ENCODE measurements at places on chromosomes 3 and 15.

- no peak for DNase-seq
Measured at GRCh38 chr15:72200395-72201237, 3.0 kb upstream of the GRAMD2A start.

DNA sequence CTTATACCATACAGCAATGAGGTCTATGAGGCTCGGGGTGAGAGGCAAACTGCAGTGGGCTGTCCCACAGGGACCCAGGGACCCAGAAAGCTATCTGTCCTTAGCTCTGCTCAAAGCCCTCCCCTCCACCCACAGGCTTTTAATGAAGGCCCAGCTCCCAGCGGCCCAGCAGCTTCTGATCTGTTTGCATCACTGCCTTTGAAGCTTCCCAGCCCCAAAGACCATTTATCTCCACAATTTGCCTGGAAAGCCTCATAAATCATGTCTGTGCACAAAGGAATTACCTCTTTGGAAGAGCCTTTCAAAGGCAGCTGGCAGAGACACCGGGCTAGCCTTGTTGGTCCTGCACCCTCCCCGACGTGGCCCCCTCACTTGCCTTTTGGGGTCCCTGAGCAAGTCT is 123.9 kb downstream of the RAB11A start:
- DNase-seq: no peak

DNA sequence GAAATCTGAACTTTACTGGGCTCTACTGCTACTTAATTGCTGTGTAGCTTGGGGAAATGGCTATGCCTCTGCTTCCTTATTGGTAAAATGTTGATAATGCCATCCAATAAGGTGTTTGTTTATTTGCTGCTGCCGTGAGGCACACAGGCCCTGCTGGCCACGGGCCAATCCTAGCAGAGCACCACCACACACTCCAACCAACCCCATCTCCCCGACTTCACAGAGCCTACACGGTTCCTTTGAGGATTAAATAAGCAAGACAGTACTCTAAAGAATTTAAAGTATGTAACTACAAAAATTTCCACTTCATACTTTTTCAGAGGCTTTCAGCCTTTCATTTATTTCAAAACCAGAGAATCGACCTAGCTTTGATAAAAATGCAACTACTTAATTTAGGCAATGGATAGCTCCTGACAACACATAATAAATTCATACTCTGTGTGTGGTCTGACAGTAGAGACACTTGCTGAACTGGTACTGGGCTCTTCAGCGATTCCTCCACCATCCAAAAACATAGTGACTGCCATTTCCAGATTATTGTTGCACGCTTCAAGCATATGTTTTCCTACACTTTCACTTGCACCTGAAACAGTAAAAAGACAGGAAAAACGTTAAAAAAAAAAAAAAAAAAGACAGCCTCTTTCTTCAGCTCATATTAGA is 25.3 kb downstream of the UBXN7 start:
- peak; percentile 85 for DNase-seq

DNA sequence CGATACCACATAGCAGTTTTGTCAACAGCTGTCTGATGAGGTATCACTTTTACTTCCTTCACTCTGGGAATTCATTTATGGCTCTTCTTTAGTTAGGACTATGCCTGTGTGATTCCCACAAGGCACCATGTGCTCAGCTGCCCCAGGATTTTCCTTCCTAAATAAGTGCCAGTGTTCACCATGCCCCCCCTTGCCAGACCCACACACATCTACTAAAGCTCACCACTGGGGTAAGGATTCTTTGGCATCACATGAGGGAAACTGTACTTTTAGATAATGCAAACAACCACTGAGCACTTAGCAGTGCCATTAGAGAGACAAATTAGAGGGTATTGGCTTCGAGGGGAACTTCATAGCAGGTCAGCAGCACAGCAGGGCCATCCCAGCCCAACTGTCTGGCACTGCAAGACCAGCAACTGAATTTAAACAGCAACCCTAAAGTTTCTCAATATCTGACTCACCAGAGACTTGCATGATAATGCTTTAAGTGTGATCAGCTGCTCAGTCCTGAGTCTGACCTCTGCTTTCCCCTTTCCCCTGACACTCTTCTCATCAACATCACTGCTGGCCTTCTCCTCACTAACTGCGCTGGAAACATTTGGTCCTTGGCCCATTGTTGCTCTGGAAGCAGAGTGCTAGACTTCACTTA is 114.3 kb downstream of the STAC start:
- peak; percentile 66 for DNase-seq

DNA sequence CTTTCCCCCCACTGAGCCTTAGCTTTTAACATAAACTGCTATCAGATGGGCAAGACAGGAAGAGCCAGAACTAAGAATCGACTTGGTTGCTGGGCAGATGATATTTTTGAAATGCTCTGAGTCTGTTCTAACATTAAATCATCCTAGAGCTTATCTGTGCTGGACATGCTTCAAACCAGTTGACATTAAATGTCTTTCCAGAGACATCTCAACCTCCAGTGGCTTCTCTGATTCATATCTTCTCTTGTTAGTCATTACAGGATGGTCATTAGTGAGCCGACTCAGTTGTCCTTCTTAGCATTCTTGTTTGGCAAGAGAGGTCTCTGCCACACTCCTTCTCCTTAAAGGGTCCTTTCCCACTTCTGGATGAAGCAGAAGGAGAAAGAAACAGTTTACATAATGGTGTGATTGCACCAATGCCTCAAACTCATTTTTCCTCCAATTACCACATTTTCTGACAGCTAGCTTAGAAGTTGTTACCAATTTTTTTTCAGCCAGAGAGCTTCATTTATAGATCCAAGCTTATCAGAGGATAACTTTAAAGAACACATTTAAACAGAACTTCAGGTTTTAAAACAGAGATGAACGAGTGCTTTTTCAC is 21.7 kb upstream of the SYN2 start:
- no peak for DNase-seq

GRCh38 chr3:31161889-31162288 is 267.4 kb upstream of the GADL1 start:
- DNase-seq: no peak

- DNase-seq: no peak
Measured at GRCh38 chr15:76345880-76346668, 9.5 kb downstream of the ISL2 start.

GRCh38 chr3:155230382-155230781 is 63.1 kb downstream of the STRIT1 start:
- DNase-seq: peak; percentile 59

DNA sequence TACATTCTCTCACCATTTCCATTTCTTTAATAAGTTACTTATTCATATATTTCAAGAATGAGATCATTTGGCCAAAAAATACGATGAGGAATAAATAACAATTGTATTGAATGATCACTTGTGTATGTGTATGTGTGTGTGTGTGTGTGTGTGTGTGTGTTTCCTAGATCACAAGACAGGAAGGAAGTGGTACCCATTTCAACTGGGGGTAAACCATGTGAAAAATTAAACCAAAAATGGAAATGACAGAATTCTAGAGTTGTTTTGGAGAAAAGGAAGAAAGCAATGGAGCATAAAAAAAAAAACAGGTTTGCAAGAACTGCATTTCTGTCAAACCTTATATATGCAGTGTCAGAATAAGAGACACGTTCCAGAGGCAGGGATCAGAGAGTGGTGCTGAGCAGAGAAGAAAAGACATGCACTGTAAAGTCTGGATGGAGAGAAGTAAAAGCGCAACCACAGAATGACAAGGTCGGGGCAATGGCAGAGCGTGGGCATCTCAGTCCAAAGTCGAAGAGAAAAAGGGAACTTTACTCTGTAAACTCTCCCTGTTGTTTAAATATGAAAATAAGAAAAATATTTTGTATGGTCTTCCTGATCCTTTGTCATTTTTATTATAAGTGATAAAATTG is 75.5 kb downstream of the PEX5L start:
- no peak for DNase-seq

DNA sequence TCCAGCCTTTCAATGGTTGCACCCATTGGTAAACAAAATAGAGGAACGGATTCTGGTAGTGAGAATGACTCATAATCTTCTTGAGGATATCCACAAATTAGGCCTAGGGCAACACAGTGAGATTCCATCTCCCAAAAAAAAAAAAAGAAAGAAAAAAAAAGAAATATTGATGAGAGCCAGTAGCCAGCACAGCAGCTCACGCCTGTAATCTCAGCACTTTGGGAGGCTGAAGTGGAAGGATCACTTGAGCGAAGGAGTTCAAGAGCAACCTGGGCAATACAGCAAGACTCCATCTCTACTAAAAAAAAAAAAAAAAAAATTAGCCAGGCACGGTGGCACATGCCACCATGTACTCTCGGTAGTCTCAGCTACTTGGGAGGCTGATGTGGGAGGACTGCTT is 51.9 kb downstream of the DENND4A start:
- DNase-seq: no peak

DNA sequence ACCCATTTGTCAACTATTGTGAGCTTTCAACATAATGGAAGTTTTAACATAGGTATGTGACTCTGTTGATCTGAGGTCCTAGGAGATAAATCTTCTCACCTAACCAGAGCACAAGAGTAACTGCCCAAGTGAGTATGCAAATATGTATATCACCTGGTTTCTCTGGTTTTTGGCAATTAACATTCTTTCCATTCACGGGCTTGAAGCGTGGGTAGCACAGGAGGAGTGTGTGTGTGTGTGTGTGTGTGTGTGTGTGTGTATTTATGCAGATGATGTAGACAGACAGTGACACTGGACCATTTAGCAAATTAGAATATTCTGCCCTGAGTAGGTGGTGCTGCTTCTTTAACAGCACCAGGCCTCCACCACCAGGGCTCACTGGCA is 15.0 kb downstream of the EPHB1 start:
- no peak for DNase-seq

GRCh38 chr3:30688776-30689641 is 82.6 kb downstream of the TGFBR2 start:
- DNase-seq: peak; percentile 44

GRCh38 chr3:109899925-109900324 is 562.6 kb upstream of the DPPA4 start:
- DNase-seq: no peak

- DNase-seq: no peak
Measured at GRCh38 chr3:10973046-10973595, 19.4 kb upstream of the SLC6A1 start.

DNA sequence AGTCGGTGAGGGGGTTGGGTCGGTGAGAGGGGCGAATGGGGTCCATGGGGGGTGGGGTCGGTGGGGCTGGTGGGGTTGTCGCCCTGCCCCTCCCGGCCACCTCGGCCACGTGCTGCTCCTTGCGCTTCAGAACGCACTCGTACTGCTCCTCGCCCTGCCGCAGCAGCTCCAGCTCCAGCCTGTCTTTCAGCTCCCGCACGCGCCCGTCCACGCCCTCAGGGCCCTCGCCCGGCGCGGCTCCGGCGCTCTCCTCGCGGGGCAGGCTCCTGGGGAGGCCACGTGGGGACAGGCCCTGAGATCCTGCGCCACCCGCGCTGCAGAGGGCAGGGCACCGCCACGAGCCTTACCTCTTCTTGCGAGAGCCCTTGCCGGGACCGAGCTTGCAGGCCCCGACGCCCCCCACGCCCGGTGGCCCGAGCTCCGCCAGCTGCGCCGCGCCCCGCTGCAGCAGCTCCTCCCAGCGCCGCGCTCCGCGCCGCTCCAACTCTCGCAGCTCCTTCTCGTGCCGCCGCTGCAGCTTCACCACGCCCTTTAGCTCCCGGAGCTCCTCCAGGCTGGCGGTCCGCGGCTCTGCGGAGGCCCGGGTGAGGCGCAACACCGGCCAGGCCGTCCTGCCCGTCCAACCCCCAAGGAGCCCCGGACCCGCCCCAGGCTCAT is 8.2 kb upstream of the ANKRD63 start:
- peak; percentile 44 for DNase-seq

GRCh38 chr3:10244009-10244408 is 4.2 kb upstream of the TATDN2 start:
- DNase-seq: peak; percentile 65

DNA sequence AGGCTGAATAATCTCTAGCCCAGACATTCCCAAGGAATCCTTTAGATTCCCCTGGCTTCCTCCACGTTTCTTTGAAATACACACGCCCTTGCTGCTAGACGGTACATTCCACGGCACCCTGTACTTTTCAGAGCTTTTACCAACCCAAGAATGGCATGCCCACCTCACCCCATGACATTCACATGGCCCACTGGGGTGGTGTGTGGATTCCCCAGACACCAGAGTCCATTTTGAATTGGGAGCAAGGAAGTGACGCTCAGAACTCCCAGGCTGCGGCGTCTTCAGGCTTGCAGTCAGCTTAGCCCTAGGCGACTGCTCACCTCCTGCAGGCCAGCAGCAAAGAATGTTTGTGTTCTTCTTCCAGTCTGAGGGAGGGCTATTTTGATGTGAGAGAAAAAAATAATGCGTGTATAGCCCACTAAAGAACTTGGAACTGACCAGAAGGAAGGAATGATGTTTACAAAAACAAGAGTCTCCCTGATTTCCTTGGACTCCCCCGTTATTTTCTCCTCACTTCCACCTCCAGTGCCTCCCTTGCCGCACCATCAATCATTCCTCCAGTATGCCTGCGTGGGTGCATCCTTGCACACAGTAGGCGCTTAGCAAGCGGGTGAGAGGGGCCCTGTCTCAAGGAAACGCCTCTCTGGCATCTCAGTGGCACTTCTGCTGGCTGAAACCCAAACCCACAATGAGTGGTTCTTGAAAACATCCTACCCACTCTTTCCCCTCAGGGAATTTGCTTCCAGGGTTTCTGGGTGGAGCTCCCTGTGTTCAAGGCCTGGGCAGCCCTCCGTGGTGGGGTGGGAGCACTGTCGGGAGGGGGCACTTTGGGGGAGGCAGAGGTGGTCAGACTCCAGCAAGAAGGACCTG is 59.9 kb downstream of the SMAD6 start:
- no peak for DNase-seq

GRCh38 chr3:133966954-133967353 is 62.8 kb downstream of the SLCO2A1 start:
- no peak for DNase-seq

GRCh38 chr15:76345583-76345879 is 9.0 kb downstream of the ISL2 start:
- no peak for DNase-seq

DNA sequence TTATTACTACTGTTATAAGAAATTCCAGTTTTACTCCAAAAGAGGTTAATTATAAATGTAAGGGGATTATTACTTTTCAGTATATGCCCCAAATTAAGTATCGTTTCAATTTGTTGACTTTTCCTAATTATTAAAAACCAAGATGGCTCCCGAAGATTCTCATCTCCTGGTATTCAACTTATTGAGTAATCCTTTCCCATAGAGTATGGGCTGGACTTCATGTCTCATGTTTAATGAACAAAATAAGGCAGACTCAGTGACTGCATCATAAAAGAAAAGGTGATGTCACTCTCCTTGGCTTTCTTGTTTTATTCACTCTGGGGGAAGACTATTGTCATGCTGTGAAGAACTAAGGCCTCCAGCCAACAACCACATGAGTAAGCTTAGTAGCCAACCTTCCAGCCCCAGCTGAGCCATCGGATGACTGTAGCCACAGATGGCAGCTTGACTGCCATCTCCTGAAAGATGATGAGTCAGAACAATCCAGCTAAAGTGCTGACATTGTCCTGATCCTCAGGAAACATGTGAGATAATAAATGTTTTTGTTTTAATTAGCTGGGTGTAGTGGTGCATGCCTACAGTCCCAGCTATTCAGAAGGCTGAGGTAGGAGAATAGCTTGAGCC is 17.3 kb downstream of the IGF2BP2 start:
- DNase-seq: peak; percentile 93

Measured in fibroblast of skin of right quadriceps (primary cell).